H54 (cell line): ENCODE measurements at places on chromosomes 6 and 20.
A peak's percentile ranks its signal among the peaks of the same experiment; 100 is the strongest.

DNA sequence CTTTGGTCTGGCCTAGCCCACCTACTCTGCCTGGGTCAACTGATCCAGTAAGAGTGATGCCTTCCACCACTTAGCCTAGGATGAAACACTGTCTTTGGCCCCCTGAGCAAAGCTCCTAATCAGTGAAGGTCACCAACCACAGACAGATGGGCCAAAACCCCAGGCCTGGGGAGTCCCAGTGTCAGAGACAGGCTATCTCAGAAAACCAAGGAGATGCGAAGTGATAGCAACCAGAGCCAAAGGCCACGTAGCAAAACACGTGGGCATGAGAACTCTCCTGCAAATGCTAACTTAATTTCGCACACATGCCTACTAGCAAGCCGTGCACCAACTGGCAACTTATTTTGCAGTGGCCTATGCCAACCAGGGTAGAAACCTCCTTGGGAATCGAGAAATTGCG is 29.1 kb downstream of the AGPAT4 start:
- DNase-seq = no peak

DNA sequence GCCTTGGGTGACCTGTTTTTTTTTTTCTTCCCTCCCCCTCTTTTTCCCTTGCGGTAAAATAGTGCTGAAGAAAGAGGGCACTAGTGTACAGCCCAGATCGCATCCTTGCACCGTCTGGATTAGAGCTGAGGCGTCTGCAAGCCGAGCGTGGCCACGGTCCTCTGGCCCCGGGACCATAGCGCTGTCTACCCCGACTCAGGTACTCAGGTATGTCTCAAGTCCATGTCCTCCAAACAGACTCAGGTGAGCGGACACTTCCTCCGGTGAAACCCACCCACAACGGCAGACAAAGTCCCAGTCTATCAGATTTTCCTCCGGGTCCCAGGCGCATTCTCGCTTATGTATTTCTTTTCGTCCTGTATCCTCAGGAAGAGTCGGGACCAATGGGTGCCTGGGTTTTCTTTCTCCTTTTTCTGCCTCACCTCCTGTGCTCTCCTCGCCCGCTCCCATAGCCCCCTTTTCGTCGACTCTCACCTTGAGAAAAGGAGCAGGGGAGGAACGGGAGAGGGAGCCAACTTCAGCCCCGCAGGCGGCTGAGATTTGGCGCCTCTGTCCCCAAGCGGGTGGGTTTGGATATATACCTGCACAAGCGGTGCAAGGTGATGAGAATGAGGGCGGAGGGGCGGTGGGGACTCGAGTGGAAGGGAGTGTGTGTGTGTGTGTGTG is 1.1 kb upstream of the GRM1 start:
- DNase-seq = no peak

GRCh38 chr20:46275091-46275490 is 33.2 kb downstream of the CDH22 start:
- no peak for DNase-seq

DNA sequence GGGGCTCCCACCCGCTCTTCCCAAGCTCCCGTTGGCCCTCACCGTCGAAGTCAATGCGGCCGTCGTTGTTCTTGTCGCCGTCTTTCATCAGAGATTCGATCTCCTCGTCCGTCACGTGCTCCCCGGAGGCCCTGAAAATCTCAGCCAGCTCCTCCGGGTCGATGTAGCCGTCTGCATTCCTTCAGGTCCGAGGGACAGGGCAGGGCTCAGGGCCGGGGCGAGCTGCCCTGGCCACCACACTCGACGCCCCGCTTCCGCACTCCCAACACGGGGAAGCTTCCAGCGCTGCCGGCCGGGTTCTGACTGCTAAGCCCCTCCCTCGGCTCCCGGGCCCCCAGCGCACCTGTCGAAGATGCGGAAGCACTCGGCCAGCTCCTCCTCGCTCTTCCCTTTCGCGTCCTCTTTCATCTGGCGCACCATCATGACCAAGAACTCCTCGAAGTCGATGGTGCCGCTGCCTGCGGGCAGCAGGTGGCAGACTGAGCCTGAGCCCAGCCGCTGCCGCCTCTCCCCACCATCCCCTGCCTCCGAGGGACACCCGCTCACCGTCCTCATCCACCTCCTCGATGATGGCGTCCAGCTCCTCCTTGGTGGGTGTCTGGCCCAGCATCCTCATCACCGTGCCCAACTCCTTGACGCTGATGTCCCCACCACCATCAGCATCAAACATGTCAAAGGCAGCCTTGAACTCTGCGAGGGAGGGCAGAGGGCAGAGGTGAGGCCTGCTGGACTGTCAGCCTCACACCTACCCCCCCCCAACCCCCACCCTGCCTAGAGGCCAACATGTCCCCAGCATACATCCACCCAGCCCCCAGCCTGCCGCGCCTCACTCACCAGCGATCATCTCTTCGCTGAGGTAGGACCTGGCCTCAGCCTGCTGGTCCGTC is 2.9 kb downstream of the TNNC2 start:
- DNase-seq = no peak

GRCh38 chr6:54846243-54846856 is at the start of gene FAM83B:
TSS of gene FAM83B (plus strand) at chr6:54846771. CDS start at chr6:54870247, 23,476 bp downstream.
- no peak for DNase-seq

- DNase-seq = no peak
These were observed 84.4 kb downstream of the PKIB start for GRCh38 chr6:122694602-122695001.

DNA sequence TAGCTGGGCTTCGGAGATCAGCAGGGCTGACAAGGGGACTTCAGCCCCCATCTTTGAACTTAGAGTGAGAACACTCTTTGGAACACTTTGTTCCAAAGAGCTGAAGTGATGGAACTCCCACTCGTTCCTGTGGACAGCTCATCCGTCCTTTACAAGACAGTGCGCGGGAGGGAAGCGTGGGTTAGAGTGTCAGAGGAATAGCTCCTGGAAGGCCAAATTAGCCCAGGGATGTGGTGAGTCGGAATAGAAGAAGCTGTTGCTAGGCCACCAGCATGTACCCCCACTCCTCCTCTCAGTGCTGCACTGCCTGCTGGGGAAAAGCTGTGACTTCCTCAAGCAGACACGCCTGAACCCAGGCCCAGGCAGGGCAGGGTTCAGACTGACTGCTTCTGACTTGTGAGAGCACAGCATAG is 1.7 kb downstream of the SDCBP2 start:
- DNase-seq = peak; percentile 46

DNA sequence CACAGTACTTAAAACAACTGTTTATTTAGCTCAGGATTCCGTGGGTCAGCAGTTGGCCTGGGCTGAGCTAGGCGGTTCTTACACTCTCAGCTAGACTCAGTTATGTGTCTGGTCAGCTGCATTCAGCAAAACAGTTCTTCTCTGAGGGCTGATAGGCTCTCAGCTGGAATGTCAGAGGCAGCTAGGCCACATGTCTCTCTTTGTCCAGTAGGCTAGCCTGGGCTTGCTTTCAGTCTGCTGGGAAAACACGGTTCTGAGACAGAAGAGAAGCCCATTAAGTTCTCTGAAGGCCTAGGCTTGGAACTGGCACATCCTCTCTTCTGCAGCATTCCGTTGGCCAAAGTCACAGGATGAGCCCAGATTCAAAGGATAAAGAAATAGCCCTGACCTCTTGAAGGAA is 65.6 kb downstream of the TULP4 start:
- no peak for DNase-seq

DNA sequence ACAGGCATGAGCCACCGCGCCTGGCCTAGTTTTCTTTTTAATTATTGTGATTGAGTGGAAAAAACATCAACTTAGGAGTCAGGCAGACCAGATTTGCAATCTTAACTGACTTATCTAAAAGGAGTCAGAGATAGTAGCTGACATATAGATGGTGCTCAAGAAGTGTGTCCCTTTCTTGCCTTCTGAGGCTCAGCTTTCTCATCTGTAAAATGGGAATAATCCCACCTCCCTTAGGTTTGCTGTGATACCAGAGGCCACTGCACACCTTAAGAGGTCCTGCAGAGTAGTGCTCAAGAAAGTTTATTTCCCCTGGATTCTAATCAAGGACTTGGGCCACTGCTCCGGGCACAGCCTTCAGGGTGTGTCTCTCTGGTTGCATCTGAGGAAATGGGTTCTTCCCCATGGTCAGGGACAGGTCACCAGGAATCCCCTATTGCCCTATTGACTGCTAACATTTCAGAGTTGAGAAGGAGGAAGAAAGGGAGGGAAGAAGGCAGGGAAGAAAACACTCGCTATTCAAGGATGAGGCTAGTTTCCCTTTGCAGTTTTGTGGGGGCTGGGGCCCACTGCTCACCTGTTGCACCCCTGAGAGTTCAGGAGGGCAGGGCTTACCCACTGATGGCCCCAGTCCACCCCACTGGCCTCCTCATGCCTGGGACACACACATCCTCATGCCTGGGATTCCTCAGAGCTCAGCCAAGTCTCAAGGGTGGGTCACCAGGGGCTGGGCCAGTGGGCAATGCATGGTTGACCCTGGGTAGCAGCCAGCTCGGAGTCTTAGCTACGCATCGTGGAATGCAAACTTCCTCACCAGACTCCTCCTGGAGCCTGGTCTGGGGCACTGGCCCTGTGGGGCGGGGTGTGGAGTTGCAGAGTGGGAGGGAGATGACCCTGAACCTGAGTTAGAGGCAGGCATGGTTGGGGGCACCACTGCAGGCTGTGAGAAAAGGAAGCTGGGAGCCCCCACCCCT is 21.2 kb downstream of the C6orf132 start:
- peak; percentile 63 for DNase-seq

- no peak for DNase-seq
These were observed 73.1 kb upstream of the ISM1 start for GRCh38 chr20:13147971-13148370.

DNA sequence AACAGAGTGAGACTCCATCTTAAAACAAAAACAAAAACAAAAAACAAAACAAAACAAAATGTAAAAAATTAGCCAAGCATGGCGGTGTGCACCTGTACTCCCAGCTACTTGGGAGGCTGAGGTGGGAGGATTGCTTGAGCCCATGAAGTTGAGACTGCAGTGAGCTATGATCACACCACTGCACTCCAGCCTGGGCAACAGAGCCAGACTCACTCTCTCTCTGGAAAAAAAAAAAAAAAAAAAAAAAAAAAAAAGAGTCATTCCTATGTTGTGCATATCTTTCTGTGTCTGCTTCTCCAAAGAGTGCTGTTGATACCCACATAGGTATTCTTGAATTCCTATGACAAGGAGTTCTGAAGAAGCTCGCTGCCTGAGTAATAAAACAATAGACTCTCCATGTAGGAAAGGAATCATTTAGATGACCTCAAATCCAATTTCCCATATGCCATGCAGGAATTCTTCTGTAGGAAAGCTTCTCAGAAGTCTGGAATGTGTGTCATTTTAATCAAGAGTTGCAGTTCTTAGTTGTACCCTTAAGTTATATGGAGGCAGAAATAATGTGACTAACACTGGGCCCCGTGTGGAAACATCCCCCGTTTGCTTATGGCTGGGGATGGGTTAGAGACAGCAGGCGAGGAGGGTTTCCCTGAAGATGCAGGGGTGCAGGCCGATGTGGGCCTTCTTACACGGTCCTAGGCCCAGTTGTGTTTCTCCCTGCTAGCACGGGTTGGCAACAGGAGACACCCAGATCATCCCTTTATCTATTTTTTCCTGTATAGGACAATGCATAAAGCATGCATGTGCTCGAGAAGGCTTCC is 79.4 kb downstream of the ZDHHC14 start:
- no peak for DNase-seq

- no peak for DNase-seq
These were observed 1.2 kb upstream of the ARFGEF3 start for GRCh38 chr6:138160329-138161087.

GRCh38 chr6:155980768-155981079 is 525.1 kb upstream of the NOX3 start:
- DNase-seq = no peak

- DNase-seq = no peak
These were observed 11.0 kb downstream of the RRBP1 start for GRCh38 chr20:17671011-17671410.

DNA sequence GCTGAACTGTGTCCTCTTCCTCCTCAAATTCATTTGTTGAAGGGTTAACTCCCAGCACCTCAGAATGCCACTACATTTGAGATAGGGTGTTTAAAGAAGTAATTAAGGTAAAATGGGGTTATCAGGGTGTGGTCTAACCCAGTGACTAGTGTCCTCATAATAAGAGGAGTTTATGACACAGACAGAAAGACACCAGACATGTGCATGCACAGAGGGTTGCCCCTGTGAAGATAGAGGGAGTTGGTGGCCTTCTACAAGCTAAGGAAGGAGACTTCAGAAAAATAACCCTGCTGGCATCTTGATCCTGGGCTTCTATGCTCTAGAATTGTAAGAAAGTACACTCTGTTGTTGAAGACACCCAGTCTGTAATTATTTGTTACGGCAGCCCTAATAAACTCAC is 24.9 kb upstream of the EDN1 start:
- DNase-seq = no peak

DNA sequence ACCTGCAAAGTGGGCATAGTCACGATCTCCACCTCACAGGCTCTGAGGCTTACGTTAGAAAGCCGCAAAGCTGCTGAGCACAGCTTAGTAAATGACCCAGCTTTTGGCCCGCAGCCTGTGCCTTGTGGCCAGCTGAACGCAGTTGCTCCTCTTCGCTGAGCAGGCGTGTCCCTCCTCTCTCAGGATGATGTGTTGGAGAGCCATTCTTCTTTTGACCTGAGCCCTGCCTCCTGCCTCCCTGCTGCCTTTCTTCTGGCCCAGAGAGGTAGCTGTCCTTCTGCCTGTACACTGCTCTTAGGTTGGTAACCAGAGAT is 47.6 kb upstream of the MYL9 start:
- peak; percentile 75 for DNase-seq

DNA sequence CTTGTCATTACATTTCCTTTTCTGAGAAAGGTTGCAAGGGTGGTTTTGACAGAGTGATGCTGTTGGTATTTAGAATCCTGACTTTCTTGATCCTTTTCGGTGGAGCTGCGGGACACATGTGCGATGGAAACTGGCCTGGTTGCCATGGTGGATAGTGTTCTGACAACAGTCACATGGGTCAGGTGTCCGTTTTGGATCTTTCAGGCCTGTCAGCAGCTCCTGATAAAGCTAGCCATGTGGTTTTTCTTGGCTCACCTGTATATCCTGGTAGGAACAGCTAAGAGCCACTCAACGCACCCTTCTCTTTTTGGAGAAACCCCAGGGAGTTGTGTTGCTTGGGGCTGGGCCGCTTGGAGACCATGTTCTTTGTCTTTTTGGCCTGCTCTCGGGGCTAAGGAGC is 177.4 kb downstream of the MTFR2 start:
- DNase-seq = no peak

GRCh38 chr20:53609491-53610445 is 16.1 kb upstream of the ZNF217 start:
- no peak for DNase-seq

- no peak for DNase-seq
These were observed 39.0 kb downstream of the JAG1 start for GRCh38 chr20:10634683-10635411.
